ENCODE measurements at places on chromosomes 3 and 15.
A peak's percentile ranks its signal among the peaks of the same experiment; 100 is the strongest.

GRCh38 chr15:100941536-100941935 is 22.4 kb downstream of the LRRK1 start:
- no peak for DNase-seq

DNA sequence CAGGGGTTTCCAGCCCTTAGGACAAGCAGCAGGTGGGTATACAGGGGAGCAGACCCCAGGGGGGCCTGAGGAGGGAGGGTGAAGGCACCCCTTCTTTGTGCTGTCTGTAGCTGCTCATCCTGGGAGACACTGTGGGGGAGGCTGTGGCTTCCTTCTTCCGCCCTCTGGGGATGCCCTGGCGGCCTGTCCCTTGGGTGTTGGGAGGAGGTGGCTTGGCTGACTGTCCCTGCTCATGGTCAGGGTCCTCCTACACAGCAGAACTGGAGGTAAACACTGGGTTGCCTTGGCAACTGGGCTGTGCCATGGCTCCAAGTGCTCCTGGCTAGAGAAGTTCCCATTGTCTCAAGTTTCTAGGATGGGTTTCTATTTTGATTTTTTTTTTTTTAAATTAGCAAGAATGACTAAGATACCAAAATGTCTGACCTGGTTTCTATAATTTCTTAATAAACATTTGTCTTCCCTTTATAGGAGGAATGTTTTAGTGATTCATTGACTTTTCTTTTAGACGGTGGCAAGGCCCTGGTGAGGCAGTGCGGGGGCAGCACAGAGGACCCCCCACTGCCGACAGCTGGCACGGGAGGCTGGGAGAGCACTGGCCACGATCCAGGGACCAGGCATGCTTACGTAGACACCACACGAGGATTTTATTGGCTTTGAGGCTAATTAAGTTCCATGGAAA is 12.4 kb downstream of the KLF13 start:
- DNase-seq: peak; percentile 22

- DNase-seq: no peak
These were observed 23.7 kb downstream of the RORA start for GRCh38 chr15:61205346-61205921.

- DNase-seq: peak; percentile 47
These were observed 78.4 kb downstream of the IGF2BP2 start for GRCh38 chr3:185746470-185746869.

DNA sequence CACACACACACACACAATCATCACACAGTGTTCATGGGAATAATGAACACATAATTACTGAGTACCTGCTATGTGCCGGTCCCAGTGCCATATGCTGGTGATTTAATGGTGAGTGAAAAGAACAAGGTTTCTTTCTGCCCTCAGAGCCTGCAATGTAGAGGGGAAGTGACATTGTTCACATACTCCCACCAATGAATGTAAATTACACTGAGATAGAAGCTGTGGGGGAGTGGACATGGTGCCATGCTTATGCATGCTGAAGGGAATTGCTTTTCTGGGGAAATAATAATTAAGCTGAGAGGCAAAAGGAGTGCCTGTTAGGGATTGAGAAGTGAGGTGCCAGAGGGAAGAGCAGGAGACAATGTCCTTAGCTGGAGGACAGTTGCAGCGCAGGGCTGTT is 175.1 kb downstream of the MFSD1 start:
- no peak for DNase-seq

DNA sequence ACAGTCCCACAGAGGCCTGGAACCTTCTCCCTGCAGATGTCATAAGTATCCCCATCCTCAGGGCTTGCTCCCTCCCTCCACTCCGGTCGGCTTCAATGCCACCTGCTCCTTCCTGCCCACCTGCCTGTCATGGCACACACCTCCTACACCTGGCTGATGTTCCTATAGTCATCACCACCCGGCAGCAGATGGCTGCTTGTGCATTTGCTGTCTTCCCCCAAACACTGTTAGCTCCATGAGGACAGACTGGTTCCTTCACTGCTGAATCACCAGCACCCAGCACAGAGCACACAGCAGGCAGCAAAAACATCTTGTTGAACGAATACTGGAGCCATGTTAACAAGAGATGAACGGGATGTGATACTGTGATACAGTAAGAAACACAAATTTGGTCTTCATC is 14.8 kb downstream of the TARS3 start:
- no peak for DNase-seq

DNA sequence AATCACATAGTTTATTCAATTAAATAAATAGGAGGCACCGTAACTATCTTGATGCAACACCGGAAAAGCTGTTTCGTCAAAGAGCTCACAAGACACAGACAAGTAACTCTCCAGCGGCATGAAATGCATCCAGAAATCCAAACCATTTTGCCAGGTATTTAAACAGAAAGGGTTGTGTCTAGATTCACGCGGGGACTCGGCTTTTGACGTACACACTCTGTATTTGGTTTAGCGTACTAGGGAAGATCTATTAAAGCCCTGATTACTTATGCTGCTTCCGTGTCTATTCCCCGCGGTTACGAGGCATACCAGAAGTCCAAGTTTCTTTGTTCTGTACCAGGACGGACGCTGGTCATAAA is 718 bp downstream of the BNIP2 start:
- peak; percentile 23 for DNase-seq

DNA sequence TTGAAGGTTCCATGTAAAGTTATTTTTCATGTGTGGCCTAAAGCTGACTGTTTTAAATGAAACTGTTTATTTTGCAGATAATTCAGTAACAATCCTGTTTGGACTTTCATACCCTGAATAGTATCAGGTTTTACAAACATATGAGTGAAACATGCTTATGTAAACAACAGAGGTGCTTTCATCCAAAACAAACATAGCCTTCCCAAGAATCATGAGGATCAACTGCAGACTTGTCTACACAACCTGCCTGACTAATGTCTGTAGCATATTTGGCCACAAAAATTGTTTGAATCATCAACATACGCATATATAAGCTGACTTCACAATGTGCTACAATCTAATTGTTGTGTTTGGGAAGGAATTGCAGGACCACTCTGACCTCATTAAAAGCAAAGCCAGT is 190.4 kb downstream of the DIPK2A start:
- no peak for DNase-seq

GRCh38 chr3:32340039-32340438 is 51.6 kb upstream of the CMTM7 start:
- no peak for DNase-seq

- DNase-seq: no peak
These were observed 14.3 kb downstream of the ZIC4 start for GRCh38 chr3:147391781-147392624.

DNA sequence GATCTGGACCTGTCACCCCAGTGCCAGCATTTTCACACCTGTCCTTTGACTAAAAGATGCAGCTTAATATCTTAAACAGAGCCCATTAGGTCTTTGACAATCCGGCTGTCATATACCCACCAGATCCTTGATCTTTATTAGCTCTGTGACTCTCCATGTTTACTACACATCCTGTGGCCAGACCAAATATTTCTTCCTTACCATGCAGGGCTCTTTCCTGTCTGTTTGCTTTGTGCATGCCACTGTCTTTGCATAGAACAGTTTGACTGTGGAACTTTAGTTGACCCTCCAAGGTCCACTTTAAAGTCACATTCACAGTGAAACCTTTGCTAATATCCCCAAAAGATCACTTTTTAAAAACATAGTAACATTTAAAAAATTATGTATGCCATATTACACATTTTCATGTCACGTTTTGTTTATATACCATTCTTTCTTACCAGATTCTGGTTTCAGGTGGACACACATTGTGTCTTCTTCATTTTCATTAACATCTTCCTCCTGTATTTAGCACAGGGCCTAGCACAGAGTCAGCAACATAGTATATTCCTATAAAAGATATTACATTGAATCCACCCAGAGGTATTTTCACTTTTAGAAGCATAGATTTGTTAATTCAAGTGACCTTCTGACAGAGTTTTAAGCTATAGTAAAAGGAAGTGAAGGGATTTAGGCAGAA is 95.8 kb downstream of the RAP2B start:
- DNase-seq: no peak

GRCh38 chr3:133747907-133748639 is 1.9 kb downstream of the TF start:
- no peak for DNase-seq
